Fibroblast of upper back skin (primary cell): ENCODE measurements at places on chromosomes 3 and 15.

- no peak for DNase-seq
These were observed 18.6 kb downstream of the WHAMM start for GRCh38 chr15:82828075-82828474.

- DNase-seq, result no peak
These were observed 537.7 kb downstream of the MCTP2 start for GRCh38 chr15:94769089-94769488.

DNA sequence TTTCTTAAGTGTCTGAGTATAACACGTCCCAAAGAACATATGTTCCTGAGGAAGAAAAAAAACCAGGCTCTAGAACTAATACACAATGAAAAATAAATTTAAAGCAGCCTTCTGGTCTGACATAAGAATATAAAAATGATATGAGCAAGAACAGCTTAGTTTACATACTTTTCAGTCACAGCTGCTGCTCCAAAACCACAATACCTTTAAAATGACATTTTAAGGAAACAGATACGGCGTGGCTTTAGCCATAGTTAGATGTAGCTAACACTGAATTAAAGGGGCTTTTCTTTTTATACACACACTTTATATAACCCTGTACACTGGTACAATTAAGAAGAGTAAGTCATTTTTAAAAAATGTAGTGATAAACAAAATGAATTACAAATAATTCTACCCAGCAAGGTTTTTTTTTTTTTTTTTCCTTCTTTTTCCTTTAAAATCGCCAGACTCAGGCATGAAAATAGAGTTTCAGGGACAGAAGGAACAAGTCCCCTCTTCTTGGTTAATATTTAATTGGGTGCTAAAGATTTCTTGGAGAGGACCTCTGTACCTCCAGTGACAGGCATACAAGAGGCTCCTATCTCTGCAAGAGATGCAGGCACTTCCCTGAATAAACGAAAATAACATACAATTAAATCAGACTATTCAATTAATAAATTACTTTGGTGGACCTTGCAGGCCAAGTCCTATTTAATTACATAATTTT is 265.6 kb downstream of the FOXP1 start:
- DNase-seq, result peak; percentile 56

GRCh38 chr15:36161771-36162212 is 417.6 kb upstream of the CDIN1 start:
- DNase-seq, result peak; percentile 72

DNA sequence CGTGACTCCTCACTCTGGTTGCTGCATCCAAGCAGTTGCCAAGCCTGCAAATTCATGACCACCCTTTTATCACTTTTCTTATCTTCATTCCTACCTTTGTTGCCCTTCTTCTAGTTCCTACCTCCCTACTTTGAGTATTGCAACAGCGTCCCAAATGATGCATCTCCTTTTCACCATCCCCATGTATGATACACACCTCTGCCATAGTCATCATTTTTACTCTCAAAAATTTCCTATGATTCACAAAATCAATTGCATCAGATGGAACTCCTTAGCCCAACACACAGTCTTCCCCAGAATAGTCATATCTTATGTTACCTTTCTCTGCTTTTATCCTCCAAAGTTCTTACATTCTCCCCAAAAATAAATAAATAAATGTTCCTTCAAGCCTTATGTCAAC is 262.6 kb downstream of the TBL1XR1 start:
- DNase-seq, result no peak
